ENCODE measurements at places on chromosomes 4 and X.
A peak's percentile ranks its signal among the peaks of the same experiment; 100 is the strongest.

- peak; percentile 1 for DNase-seq
These were observed 174.1 kb downstream of the COX18 start for GRCh38 chr4:72895408-72895807.

DNA sequence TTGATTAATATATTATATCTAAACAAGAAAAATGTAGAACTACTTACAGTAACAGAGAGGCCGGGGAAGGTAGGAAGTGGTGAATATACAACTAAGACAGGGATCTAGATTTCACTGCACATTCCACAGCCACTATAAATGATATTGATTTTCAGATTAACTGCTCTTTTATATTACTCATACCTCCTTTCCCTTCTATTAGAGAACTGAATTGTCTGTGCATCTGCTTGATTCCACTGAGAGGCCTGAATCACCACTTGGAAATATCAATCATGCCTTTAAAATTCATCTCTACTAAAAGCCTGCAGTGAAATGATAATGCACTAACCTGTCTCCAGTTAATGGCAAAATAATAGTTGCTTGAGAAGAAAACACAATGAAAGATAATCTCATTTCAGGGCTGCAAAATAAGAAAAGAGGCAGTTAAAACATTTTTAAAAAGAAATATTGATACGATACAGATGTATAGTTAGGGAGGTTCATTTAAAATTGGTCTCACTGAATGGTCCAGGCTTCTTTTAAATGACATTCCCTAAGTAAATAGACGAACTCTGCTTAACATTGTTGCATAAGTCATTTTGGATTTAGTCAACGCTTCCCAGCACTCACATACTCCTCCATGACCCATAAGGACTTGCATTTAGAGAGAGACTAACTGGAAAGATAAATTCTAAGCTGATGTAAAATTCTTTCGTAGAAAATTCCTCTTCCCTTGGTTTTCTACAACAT is 3.8 kb downstream of the ANTXR2 start:
- no peak for DNase-seq

- peak; percentile 83 for DNase-seq
These were observed 244.6 kb upstream of the BOD1L1 start for GRCh38 chr4:13872155-13872554.

GRCh38 chr4:80182237-80182866 is 15.0 kb upstream of the PRDM8 start:
- DNase-seq = peak; percentile 55

- no peak for DNase-seq
These were observed 119.0 kb upstream of the UGT8 start for GRCh38 chr4:114479595-114479994.

DNA sequence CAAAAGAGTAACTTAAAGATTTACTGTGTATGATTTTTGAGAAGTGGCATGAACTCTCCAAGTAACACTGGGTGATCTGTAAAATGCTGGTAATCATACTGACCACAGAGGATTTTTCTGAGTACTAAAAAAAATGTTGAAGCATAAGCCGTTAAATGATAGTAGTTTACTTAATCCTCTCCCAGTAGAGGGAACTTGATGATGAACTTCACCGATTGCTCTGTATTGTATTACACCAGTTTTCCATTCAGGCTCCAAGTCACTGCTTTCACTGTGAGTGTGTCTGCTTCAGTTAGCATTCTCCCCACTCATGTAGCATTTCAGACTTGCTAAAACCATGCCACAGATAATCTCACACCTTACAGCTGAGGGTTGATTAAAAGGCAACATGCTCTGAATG is 294.1 kb downstream of the GBA3 start:
- no peak for DNase-seq

GRCh38 chr4:160161026-160161425 is 1058.1 kb downstream of the RAPGEF2 start:
- no peak for DNase-seq

- DNase-seq = no peak
These were observed 133.1 kb upstream of the VCX start for GRCh38 chrX:7709845-7710244.

DNA sequence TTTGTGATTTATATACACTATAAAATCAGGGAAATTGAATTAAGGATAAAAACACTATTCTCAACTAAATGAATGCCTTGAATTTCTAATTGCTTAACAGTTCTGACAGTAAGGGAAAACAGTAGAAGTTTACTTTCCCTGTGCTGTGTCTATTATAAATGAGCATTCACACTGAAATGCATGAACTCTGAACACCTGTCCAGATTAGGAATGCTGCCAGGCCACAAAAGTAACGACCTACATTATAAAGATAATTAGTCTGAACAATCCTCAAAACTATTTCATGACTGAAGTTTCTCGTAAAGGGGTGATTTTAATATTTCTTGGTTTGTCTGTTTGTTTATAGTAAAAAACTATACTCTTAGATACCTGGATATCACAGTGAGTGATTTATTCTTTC is 2.0 kb downstream of the NDST3 start:
- DNase-seq = no peak

- peak; percentile 34 for DNase-seq
These were observed 54.6 kb upstream of the MCF2 start for GRCh38 chrX:139762400-139763183.

GRCh38 chr4:150999086-150999485 is 16.0 kb downstream of the LRBA start:
- no peak for DNase-seq

DNA sequence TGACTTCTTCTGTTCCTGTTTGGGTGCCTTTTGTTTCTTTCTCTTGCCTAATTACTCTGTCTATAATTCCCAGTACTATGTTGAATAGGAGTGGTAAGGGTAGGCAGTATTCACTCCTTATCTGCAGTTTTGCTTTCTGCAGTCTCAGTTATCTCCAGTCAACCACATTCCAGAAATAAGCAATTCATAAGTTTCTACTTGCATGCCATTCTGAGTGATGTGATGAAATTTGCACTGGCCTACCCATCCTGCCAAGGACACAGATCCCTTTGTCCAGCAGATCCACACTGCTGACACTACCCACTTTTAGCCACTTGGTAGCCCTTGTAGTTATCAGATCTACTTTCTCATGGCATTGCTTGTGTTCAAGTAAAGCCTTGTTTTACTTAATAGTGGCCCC is 971.6 kb upstream of the INTU start:
- no peak for DNase-seq

DNA sequence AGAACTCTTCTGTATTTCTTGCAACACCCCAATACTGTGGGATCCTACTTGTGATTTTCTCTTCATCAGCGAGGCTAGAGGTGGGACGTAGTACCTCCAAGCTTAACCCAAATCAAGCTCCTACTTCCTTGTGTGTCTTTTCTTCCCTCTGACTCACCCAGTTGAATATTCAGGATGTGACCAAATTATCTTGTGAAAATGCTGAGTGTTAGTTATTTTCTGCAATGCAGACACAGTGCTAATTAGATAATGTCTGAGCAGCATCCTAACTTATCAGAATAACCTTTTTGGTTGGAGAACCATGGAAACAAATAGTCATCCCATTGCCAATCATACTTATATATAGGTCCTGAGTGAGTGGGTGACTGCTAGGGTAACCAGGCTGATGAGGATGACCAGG is 2.4 kb downstream of the MEPE start:
- no peak for DNase-seq

GRCh38 chrX:153866302-153867019 is 19.5 kb downstream of the L1CAM start:
- DNase-seq = no peak

GRCh38 chrX:145856181-145856580 is 38.6 kb downstream of the SLITRK2 start:
- no peak for DNase-seq
